ENCODE measurements at places on chromosomes 4 and X.

- no peak for DNase-seq
Observed at GRCh38 chr4:103451341-103451740, 253.2 kb upstream of the CENPE start.

DNA sequence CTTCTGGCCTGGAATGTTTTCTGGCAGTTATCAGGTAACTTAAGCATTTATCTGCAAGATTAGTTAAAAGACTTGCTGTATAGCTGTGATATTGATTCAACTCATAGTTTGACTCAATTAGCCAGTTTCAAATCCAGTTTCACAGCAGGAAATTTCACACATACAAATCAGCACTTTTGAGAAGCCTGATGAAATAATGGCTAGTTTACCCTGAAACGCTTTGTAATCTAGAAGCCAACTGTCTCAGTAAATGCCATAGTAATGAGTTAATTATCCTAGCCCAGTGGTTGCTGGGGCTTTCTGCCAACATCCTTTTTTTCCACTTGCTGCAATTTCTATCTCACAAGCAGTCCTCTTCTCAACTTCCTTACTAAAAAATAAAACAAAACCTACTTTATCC, 53.1 kb downstream of the ARHGEF38 start:
- no peak for DNase-seq

- DNase-seq = no peak
Observed at GRCh38 chr4:98148856-98149255, 5.6 kb upstream of the STPG2 start.

- no peak for DNase-seq
Observed at GRCh38 chr4:147682755-147683154, 1.2 kb downstream of the PRMT9 start.

DNA sequence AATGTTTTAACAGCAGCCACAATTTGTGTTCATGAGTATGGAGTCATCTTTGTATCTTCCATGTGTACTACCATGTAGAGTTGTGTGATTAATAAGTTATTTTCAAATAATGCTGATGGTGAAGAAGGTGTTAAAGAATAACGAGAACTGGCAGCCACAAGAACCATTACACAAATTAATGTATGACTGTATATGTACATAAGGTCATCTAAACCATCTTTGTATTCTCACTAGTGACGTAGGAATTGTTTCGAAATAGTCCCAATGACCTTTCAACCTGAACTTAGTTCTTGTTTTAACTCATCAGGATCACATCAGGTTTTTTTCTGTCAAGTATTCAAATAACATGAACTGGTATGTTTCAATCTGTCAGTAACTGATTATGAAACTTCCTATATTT, 48.3 kb upstream of the NOCT start:
- DNase-seq = no peak

DNA sequence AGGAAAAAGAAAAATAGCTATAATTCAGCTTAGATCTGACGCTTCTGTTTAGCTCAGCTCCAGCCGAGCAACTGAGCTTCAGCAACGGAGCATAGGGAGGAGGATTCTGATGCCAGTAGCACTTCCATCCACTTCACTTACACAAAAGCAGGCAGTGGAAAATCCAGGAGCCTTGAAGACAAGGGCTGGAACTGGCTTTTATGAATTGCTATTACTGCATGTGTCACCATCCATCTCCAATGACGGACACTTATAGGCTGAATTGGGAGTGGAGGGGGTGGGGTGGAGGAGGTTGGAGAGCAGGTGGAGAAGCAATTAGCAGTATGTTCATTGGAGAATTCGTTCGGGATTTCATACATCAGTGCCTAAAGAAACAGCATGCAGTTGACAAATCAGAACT, 15.6 kb downstream of the ENOX2 start:
- DNase-seq = no peak

DNA sequence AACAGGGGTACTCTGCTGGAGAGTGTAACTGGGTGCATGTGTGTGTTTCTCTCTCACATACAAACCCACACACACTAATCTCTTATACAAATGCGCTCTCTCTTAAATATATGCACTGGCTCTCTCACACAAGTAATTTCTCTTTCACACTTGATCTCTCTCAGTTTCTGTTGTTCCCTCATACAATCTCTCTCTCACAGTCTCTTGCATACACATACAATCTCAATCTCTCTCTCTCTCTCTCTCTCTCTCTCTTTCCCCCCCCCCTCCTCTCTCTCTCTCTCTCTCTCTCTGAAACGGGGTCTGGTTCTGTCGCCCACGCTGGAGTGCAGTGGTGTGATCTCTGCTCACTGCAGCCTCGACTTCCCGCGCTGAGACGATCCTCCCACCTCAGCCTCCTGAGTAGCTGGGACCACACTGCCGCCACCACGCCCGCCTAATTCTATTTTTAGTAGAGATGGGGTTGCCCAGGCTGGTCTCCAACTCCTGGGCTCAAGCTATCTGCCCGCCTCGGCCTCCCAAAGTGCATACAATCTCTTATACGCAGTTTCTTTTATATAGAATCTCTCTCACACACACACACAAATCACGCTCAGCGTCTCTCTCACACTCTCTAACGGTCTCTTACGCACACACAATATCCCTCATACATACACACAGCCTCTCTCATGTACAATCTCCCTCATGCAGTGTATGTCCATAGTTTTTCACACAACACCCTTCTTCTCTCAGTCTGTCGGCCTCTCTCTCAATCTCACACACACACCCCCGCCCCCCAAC, 518 bp upstream of the FAM241A start:
- DNase-seq = no peak

DNA sequence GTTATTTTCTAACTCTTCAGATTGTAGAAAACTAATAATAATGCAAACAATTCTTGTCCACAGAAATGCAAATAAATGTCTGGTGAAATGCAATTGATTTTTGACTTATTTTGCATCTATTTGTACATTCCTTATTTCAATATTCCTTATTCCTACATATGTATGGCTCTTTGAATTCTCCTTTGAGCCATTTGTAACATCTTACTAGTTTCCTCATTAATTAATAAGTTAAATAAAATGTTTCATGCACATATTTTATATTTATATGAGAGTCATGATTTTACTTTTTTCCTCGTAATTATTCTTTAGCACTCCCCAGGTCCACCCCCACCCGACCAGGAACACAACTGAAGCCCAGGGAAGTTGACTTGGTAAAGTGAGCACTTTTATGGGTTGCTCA, 2.7 kb upstream of the FTHL17 start:
- DNase-seq = no peak

GRCh38 chr4:17624821-17625220, 10.4 kb downstream of the MED28 start:
- DNase-seq = no peak

- no peak for DNase-seq
Observed at GRCh38 chr4:23999714-24000469, 110.0 kb upstream of the PPARGC1A start.

DNA sequence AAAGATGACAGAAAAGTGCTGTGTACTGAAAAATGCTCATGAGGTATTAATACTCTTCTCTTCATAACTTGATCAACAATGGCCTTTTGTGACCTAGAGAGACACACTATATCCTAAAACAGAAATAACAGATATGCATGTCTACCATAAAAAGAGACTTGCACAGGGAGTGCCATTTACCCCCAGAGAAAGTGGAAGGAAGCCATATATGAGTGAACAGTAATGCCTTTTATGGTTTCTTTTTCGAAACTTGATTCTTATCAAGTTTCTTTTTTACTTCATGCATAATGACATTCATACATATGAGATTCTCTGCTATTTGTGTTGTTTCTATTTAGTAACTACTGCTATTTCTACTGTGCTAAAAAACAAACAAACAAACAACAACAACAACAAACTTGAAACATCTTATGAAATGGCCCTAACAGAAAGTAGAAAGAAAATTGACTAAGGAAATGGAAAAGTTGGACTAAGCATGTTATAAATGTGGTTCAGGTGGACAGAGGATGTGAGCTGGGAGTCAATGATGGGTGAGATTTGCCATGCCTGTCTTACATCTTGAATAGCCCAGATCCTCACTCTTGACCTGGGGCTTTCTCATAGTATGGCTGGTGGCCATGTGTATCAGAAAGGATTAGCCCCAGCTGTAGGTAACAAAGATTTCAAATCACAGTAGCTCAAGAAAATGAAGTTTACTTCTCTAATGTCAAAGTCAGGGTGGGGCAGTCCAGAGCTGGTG, 43.8 kb downstream of the GEMIN8 start:
- no peak for DNase-seq

- no peak for DNase-seq
Observed at GRCh38 chr4:122458625-122459024, 2.1 kb upstream of the IL2 start.

DNA sequence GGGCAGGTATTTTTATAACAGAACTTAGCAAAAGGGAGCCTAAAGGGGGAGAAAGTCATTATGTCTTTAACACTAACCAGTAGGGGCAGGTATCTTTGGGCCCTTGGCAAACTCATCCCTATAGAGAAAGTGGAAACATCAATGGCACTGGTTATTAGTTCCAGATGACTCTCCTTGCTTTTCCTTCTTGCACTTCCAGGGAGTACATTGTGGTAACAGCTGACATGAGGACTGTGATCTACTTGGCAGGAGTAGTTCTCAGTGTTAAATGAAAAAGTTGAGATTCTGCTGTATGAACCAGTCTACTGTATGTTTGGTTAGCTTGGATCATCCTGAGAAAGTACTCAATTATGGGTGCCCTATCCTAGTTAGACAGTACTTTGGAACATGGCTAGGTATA, 93.6 kb downstream of the ATXN3L start:
- no peak for DNase-seq

GRCh38 chrX:148371291-148371690, 129.1 kb upstream of the AFF2 start:
- peak; percentile 1 for DNase-seq

- DNase-seq = no peak
Observed at GRCh38 chr4:10704430-10704810, 19.9 kb upstream of the CLNK start.

DNA sequence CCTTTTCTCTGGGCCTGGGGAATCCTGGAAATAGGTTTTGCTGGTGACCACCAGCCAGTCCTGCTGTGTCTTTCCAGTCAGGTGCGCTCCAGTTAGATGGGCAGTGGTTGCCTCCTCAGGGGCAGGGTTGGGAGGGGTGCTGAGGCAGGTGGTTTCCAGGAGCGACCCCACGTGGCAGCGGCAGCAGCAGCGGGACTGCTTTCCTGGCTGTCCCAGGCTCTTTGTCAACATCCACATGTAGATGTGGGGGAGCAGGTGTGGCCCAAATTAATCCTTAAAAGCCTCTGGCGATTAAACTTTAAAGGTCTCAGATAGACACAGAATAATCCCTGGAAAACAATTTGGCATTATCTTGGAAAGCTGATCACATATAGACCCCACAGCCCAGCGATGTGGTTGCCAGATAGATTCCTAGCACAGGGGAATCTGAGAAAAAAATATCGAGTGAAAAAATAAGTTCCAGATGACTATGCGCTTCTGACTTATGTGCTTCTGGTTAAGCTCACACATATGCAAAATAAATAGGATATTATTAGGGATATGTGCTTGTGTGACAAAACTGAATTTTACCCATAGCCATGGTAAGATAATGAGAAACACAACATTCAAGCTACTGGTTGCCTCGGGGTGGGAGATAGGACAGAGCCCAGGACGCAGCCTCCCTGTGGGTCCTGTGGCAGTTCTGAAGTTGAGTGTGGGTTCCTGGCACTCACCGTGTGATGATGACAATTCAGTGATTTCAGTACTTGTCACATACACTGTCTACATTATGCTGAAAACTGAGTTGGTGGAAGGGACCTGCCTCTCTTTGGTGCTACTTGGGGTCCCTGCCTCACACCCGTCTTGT, 336.4 kb downstream of the ARHGAP10 start:
- DNase-seq = no peak

- DNase-seq = no peak
Observed at GRCh38 chr4:41957634-41958033, 22.4 kb downstream of the TMEM33 start.

GRCh38 chr4:173531086-173531965, 1.3 kb upstream of the HAND2 start:
- DNase-seq = no peak

DNA sequence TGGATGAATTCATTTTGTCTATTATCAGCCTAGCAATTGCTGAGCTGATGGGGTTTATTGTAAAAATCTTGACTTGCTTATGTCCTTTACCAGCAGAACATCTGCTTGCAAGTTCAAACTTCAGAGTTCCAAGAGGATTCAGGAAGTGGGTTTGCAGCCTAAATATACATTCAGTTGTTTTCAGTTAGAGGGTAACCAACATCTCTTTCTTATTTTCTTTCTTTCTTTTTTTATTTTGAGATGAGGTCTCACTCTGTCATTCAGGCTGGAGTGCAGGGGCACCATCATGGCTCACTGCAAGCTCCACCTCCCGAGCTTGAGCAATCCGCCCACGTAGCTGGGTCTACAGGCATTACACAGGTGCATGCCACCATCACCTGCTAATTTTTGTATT, 31.4 kb upstream of the FHL1 start:
- no peak for DNase-seq

DNA sequence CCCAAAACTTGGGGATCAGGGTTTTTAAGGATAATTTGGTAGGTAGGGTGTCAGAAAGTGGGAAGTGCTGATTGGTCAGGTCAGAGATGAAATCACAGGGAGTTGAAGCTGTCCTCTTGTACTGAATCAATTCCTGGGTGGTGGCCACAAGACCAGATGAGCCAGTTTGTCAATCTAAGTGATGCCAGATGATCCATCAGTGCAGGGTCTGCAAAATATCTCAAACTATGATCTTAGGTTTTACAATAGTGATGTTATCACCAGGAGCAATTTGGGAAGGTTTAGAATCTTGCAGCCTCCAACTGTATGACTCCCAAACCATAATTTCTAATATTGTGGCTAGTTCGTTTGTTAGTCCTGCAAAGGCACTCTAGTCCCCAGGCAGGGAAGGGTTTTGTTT, 43.3 kb downstream of the CAMK2D start:
- no peak for DNase-seq

GRCh38 chrX:49754233-49754857, 58.6 kb upstream of the PAGE1 start:
- DNase-seq = peak; percentile 33

DNA sequence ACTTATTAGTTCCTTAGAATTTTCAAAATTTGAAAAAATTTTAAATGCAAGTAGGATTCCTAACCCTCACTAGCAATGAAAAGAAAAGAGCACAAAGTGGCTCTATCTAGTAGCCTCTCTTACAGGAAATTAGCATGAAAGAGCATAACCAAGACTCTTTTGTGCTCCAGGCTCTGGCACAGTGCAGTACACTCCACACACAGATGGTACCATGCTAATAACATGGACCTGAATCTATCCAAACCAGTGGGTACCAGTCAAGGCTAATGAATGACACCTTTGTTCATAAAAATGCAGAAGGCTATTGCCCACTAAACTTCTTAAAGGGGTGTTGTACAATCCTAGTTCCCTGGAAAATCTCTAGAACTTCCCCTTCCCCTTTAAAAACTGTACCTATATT, 119.0 kb downstream of the MANBA start:
- no peak for DNase-seq

DNA sequence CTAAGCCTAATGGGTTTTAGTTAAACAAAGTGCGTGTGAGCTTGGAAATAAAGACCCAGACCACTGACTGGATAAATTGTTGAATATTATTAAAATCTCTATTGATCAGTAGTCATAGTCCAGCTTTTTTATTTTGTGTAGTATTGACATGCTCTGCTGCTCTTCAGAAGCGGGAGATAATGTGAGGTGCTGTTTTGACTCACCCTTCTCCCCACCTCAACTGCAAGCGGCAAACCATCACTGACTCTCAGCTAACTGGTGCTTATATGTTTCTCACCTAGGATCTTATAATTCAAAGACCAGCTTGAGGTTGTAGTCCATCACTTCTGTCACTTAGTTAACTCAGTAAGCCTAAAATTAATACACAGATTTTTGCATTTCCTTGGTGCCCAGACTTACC, 72.2 kb downstream of the COMMD8 start:
- DNase-seq = no peak

GRCh38 chrX:149124526-149125108, 380.5 kb downstream of the IDS start:
- no peak for DNase-seq

All from body of pancreas (tissue), 4 donors.